T-helper 22 cell (primary cell): ENCODE measurements at places on chromosomes 3 and 15.

- peak; percentile 33 for DNase-seq
Observed at GRCh38 chr15:38554354-38554753, 10.3 kb downstream of the RASGRP1 start.

DNA sequence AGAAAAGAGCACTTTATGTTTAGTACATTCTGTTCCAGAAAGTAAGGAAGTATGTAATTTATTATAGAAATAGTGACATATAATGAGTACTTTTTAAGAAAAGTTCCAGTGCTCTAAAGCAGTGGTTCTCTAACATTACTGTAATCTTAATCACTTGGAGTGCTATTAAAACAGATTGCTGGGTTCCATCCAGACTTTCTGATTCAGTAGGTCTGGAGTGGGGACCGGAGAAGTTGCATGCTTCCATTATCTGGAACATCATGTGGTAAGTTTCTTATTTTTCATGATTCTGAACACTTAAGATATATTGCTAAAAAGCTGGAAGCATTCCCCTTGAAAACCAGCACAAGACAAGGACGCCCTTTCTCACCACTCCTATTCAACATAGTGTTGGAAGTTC, 47.5 kb upstream of the ARL14 start:
- no peak for DNase-seq

DNA sequence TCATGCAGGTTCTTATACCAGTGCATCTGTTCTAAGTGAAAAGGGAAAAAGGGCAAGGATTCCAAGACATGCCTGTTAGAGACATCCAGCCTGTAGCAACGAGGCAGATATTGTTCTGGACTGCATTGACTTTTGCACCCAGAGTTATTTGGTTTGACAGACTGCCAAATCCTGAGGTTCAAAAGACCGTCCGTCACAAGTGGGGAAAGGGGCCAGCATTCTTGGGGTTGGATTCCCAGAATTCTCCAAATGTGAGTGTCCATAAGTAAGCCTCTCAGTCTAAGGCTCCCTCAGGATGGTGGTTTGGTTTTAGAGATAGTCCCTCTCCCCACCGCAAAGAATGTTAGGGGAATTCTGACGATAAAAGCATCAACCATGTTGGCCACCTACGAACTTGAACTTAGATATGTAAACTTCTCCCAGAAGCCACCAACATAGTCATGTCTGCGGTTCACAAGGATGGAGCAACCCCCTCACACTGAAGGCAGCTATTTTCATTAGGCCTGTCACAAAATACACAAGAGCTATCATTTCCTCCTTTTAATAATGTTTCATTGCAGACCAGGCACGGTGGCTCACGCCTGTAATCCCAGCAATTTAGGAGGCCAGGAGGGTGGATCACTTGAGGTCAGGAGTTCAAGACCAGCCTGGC, 13.6 kb upstream of the LACTB start:
- DNase-seq = no peak

GRCh38 chr15:40593588-40594428, at the start of gene KNL1:
KNL1 (plus strand) TSS chr15:40594249; CDS start chr15:40602932, 8,683 bp downstream.
- peak; percentile 68 for DNase-seq

GRCh38 chr15:99426431-99427105, 139.2 kb upstream of the MEF2A start:
- no peak for DNase-seq

- DNase-seq = no peak
Observed at GRCh38 chr3:53069422-53070068, 23.7 kb upstream of the SFMBT1 start.

DNA sequence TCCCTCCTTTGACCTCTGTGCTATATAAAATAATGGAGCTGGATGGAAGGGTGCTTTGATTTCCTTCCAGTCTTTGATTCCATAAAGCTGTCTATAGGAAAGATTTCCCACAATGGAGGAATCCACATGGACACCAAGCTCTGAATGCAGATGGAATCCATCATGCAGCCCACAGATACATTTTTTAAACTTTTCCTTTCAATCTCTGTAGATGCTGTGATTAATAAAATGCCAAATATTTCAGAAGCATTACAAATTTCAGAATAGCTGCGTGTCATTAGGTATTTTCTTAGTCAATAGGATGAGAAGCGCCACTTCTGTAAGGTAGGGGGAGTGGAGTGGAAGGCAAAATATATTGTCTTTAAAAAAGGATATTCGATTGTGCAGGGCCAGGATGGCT, 489.0 kb downstream of the NTRK3 start:
- DNase-seq = no peak

GRCh38 chr3:72614394-72615074, 233.7 kb downstream of the SHQ1 start:
- no peak for DNase-seq

- no peak for DNase-seq
Observed at GRCh38 chr3:50318615-50319014, 3.9 kb downstream of the HYAL2 start.

DNA sequence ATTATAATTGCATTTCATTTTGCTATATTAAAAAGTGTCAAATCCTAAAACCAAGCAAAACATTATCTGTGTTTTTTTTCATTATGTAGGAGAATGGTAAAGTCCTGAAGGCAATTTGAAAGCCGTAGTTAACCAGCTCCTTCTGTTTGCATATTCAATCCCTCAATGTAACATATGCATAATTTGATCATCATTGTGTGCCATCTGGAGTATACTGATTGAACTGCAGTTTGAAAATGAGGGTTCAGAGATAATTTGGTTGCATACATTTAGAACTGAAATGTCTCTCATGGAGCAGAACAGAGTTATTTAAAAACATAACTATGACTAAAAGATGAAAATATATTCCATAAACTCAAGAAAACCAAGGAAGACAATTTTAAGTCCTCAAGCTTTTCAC, 518.6 kb downstream of the GBE1 start:
- DNase-seq = no peak

- no peak for DNase-seq
Observed at GRCh38 chr3:53287131-53287629, 31.4 kb upstream of the TKT start.

DNA sequence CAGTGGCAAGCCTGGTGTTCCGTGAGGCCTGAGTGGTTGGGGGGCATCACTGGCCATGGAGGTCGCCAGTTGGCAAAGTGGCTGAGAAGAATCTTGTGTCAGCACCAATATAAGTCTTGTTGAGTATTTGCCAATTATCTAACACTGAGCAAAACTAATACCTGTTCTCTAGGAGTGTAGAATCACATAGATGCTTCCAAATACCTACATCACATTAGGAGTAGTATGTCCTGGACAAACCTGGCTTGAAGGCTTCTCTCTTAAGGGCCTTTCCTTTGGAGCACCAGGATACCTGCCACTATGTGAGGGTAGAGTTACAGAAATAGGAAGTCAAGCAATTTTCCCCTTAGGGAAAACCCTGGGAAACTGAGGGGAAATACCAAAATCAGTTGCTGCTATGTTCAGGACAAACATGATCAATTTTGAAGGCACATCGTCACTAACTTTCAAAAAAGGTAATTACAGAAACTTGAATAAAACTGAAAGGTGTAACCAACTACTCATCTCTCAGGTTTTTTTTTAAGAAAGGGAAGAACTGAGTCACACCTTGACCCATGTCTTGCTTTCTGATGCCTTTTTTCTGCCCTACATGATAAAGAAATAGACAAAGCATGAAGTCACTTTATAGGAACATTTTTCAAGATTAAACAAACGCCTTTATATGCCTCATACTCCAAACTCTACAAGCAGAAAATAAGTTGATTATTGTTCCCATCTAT, 100.4 kb downstream of the IMPG2 start:
- no peak for DNase-seq

- no peak for DNase-seq
Observed at GRCh38 chr15:70195171-70195570, 97.5 kb upstream of the TLE3 start.

GRCh38 chr3:113153499-113154107, 57.8 kb upstream of the BOC start:
- no peak for DNase-seq

- DNase-seq = no peak
Observed at GRCh38 chr3:117355566-117355965, 646.0 kb downstream of the TUSC7 start.

- DNase-seq = no peak
Observed at GRCh38 chr15:51267703-51268083, 70.7 kb downstream of the CYP19A1 start.

DNA sequence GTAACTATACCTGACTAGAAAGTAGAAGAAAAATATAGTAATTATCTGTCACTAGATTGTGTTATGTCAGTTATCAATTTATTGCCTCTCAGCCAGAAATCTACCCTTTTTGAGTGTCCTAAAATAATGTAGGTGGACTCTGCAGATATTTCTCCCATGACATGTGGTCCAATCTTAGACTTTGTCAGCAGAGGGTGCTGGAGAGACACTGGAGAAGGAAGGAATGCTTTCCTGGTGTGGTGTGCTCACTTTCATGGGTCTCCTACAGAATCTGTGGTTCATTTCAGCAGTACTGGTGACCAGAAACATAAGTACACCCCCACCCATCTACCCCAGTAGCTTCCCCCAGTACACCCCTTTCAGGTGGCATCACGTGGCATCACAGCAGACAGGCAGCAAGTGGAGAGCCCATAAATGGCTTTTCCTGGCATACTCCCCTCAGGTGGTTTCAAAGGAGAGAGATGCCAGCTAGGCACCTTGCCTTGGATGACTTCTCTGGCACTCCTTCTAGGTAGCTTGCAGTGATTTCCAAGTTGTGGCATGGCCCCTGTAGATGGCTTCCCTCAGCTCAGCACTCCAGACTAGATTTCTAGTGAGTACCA, 114.7 kb downstream of the GADL1 start:
- no peak for DNase-seq

DNA sequence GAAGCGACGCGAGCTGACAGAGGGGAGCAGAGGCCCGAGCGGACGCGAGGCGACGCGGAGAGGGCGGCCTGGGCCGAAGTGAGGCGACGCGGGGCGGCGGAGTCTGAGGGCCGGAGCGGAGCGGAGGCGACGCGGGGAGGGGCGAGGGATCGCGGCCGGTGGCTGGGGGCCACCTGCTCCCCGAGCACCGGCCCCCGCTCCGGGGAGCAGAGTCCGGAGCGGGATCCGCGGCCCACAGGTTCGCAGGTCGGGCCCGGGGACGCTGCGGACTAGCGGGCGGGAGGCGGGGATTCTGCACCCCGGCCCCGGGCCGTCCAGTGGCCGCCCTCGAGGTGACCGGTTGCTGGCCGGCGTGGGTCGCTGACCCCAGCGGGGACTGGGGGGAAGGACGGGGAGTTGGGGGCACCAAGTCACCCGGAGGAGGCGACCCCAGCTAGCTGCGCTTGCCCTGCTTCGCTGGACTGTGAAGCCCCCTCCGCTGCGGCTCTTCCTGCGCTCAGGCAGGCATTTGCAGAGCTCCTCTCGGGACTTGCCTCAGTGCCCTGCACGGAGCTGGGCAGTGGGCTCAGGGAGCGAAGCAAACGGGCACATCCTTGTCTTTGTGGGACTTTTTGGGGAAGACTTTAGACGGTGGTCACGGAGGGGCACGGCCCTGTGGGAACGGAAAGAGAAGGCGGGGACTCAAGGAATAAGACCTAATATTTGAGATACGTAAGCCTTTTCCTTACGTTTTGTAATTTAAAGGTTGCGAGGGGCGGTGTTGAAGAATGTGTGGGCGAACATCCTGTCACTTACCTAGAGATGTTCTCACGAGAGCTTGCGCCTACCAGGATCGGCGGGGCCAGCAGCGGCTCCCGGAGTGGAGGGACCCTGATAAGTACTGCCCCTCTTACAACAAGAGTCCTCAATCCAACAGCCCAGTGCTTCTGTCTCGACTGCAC, 566 bp downstream of the HMCES start:
- peak; percentile 18 for DNase-seq

- no peak for DNase-seq
Observed at GRCh38 chr3:48015431-48016180, 610 bp downstream of the MAP4 start.

- peak; percentile 57 for DNase-seq
Observed at GRCh38 chr3:71130471-71131374, 452.8 kb downstream of the FOXP1 start.

DNA sequence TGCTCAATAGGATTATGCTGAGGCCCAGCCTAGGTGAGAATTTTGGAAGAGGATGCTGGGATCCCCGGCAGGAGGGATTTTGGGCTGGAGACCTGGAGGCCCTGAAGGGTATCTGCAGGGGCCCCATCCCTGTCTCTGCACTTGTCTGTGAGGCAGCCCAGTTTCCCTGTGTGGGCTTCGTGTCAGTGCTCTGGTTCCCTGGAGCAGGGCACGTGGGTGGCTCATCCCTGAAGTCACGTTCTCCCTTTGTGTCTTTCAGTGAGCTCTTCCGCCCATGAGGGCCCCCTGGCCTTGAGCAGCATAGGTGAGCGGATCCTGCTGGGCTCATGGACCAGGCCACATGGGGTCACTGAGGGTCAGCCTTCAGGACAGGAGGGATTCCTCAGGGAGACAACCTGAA, 217.9 kb downstream of the SNRPN start:
- no peak for DNase-seq

DNA sequence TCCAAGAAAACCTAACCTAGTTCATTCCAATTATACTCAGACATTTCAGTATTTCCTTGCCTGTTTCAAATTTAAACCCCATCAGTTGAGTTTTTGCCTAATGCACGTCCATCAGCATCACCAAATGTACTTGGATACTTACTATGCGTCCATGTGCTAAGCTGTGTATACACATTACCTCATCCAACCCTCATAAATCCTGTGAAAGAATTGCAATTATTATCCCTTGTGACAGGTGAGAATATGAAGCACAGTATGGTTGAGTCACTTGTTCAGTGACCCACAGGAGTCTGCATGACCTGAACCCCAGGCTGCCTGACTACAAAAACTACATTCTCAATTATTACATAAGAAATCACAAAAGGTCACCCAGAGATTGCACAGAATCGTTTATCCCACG, 2.5 kb downstream of the OR5K2 start:
- no peak for DNase-seq

- DNase-seq = no peak
Observed at GRCh38 chr3:76728426-76728825, 311.5 kb upstream of the ROBO2 start.

GRCh38 chr3:113084777-113085176, 94.0 kb downstream of the GTPBP8 start:
- no peak for DNase-seq

DNA sequence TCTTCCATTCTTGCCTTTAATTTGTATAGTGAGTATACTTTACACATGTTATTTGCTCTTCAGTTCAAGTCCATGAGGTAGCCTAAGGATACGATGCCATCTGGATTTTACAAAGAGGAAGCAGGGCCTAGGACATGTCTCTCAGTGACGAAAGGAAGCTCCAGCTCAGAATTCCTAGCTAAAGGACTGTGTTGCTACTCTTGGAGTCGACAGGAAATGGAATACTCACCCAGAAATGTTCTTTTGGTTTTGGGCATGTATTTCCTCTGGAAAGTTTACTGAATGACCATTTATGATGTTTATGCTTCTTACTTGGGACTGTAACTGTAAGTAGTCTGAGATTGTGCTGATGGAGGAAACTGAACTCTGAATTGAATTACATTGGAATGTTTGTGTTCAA, 12.5 kb downstream of the OXNAD1 start:
- DNase-seq = no peak
